ENCODE measurements at places on chromosomes 12 and 14. TPM values are rescaled to one million over a fixed set of nuclear protein-coding genes. Genes with fewer than 3 reads are reported as not detected.

Gene SERPINA5
- 3.2 TPM for total RNA-seq

Gene RFC5
- 14.1 TPM for total RNA-seq

Gene SETD1B
- 18.9 TPM for total RNA-seq

Gene POTEM
- not detected for total RNA-seq

Gene ETFBKMT
- 4.8 TPM for total RNA-seq

Gene ACOT4
- 4.8 TPM for total RNA-seq

Gene RNASE7
- not detected for total RNA-seq

Gene RASSF8
- 39.1 TPM for total RNA-seq

Gene OSGEP
- 29.0 TPM for total RNA-seq

Gene LRRC10
- not detected for total RNA-seq

Gene MCRS1
- total RNA-seq, result 40.5 TPM

Gene GLIPR1
- 35.3 TPM for total RNA-seq

Gene LRRC74A
- not detected for total RNA-seq

Gene ZC2HC1C
- total RNA-seq, result 3.1 TPM

Gene MSI1
- 1.3 TPM for total RNA-seq

Gene LMO3
- total RNA-seq, result 172 TPM

Gene CLEC1B
- total RNA-seq, result 0.63 TPM

Gene FLRT2
- 24.3 TPM for total RNA-seq

All from left lung (tissue), 14 donors.